ENCODE measurements at places on chromosomes 13 and 19. TPM values are rescaled to one million over a fixed set of nuclear protein-coding genes. Genes with fewer than 3 reads are reported as not detected.

GRCh38 chr19:18597809-18598660 is 8.6 kb downstream of the CRLF1 start:
- no peak for DNase-seq

Gene EPN1
- total RNA-seq = 87.6 TPM

Gene KLK14
- 2.8 TPM for total RNA-seq

DNA sequence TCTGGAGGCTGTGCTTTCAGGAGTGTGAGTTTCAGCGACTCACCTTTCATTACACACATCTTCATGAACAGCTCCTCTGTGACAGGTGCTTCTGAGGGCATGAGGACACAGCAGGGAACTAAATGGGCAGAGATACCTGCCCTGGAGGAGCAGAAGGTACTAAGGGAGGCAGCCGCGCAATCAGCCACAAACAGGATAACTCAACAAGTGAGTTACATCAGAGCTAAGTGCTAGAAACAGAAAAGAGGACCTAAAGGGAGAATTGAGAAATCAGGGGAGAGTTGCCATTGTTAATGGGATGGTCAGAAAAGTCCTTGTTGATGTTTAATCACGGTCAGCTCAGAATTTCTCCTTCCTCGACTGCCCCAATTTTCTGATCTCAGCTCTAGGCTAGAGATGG is 42.5 kb downstream of the SYDE1 start:
- DNase-seq = no peak

Gene IZUMO1
- total RNA-seq = 0.27 TPM

GRCh38 chr13:36872621-36873020 is 47.4 kb downstream of the SMAD9 start:
- DNase-seq = no peak

GRCh38 chr13:98506322-98506721 is 70.6 kb downstream of the STK24 start:
- DNase-seq = no peak

Gene COL4A1
- total RNA-seq = 423 TPM

DNA sequence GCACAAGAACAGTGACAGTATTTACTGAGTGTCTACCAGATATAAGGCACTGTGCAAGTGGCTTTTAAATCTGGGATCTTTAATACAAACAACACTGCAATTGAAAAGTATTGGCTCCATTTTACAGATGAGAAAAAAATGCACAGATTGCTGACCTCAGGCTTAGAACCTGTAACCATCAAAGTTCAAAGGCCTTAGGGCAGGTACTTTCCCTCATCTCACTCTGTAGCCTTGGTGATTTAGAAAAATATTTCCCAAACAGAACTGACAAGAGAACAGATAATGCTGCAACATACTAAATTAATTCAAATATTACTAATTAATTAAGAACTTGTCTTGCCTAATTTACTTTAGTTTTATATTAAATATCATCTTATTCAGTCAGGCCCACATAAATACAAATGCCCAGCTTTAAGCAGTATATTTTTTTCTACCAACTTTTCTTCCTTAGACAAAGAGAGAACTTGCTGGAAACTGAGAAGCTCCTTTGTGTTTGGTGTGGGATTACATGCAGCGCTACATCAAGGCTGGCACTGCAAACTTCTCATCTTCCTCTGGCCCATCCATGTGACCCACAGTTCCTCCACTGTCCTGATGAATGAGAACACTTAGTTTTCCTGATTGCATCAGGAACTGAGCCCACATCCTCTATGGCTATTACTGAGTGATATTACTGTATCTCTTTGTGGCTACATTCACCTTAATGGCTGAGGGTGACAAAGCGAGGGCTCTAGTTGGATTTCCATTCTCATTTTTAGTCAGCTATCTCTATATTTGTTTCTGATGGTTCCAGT is 302.1 kb downstream of the ENOX1 start:
- no peak for DNase-seq

DNA sequence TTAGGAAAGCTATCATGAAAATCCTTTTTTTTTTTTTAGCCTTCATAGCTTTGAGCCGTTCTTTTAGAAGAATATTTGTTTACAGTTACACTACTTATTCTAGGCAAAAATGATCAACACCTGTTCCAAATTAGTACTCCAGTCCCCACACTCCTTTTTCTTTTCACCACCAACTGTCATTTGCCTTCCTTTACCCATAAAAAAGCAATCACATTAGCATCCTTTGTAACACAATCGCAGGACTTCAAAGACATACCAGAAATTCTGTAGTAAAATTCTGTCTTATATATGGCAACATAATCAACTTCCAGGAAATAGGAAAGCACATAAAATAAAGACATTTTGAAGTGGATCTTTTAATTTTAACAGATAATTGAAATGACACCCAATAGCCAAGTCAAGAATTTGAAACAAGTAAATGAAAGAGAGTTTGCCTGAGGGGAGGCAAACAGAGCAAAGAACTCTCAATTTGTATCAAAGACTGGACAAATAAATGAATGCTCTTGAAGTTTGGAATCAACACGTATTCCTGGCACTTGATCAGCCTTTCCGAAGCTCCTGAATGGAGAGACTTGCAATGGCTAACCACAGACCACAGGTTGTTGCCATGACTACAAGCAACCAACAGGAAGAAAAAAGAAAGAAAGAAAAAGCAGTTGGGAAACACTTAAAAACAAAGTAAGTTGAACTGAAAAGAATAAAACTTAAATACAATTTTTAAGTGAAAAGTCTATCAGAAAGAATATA is 206.8 kb downstream of the PCDH9 start:
- DNase-seq = no peak

- no peak for DNase-seq
Measured at GRCh38 chr13:45713721-45714120, 11.6 kb downstream of the CBY2 start.

DNA sequence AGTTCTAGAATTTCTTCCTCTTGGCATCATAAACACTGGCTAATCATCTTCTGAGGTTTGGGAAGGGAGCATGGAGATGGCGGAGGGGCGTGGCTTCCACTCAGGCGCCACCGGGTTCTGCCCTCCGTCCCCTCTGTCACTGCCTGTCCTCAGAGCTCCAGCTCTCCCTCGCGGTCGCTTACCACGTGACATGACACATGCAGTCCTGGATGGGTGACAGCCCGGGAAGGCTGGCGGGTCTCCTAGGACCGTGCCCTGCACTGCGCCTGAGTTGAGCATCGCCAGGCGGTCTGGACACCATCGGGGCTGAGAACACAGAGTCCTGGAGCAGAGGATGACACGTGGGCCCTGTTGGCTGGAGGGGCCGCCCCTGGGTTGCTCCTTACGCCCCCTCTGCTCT is 123.3 kb downstream of the RAB20 start:
- DNase-seq = no peak

- DNase-seq = no peak
Measured at GRCh38 chr13:74004109-74004508, 130.1 kb downstream of the KLF12 start.

GRCh38 chr13:45280011-45280410 is 61.0 kb downstream of the TPT1 start:
- DNase-seq = no peak

- no peak for DNase-seq
Measured at GRCh38 chr13:99734013-99734693, 232.9 kb downstream of the TM9SF2 start.

DNA sequence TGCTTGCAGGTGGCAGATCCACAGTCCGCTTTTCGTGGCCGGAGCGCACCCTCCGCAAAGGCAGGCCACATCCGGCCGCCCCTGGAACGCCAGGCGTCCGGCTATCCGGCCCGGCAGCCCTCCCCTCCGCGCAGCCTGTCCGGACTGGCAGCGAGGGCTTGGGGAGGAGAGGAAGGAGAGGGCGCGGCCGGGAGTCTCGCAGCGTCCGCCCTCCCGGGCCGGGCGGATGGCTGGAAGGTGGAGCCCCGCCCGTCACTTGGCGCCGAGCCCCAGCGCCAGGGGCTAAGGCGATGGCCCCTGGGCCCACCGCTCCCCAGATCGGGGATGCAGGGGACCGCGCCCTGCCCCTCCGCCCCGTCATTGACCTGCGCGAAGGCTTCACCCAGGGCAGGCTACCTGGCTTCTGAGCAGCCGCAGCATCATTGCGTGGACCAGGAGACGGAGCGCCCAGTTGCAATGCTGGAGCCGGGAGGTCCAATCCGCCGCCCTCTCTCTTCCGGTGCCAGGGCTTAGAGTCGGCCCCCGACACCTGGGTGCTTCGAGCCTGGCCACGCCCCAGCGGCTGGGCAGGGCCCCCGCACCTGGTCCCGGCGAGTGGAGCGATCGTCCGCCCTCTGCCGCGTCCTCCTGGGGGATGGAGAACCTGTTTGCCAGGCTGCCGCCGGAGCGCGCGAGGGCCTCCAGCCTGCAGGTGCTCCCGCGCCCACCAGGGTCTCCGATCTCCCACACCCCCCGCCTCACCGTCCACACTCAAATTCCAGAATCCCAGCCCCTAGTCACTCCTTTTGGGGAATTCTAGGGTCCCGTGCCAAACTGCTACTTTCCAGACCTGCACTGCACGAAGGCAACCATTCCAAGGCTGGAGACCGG is at the start of gene FUT1:
FUT1 (minus strand) TSS at position 146 of the 870 bp plus-strand sequence. CDS start 1,360 bp downstream, outside the sequence.
- DNase-seq = no peak

- DNase-seq = no peak
Measured at GRCh38 chr19:51573331-51573730, 2.2 kb downstream of the ZNF175 start.

Gene TMEM86B
- 6.0 TPM for total RNA-seq

Gene PABPC3
- 0.13 TPM for total RNA-seq

DNA sequence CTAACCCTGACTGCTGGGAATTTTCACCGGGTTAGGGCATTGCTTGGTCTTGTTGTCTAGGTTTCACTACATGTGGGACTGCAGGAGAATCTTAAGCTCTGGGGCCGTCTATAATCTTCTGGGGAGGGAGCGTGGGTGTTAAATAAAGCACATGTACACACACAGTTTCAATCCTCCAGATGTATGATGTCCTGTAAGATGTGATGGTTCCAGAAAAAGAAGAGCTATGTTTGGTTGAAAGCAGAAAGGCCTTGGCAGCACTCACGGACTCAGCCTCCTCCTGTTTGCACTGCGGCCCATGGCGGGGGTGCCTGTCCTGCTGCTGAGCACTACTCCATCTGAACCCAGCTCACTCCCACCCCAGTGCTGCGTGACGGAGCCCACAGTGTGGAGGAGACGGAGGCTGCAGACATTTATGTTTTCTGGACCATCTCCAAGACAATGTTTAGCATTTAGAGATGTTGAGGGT is 343.5 kb downstream of the TEX29 start:
- DNase-seq = no peak

DNA sequence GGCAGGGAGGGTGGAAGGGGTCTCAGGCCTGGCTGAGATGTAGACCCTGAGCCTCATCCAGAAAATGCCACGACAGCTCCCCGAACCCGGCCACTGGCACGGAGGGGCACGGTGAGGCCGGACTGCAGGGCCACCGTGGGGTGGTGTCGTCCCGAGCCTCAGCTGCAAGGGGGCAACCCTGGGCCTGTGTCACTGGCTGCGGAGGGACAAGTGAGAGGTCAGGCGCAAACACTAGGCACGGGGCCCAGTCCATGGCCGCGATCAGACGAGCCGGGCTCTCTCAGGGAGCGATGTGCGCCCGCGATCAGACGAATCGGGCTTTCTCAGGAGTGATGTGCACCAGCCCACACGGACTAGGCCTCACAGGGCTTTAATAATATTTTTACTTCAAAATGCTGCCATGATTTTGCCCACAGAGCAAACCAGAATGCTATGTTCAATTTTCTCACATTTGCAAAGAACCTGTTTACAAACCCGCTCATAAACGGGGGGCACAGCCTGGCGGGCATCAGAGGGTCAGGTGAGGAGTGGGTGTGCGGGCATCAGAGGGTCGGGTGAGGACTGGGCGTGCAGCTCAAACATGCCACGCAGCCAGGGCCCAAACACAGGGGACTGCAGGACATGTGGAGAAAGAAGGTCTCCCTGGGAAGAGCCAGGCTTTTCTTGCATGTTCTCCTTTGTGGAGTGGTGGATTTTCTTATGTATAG is 42.6 kb upstream of the C13orf46 start:
- DNase-seq = no peak

Gene KIR3DL2
- not detected for total RNA-seq

GRCh38 chr19:46928951-46929350 is 68.2 kb downstream of the ARHGAP35 start:
- no peak for DNase-seq

Gene LILRB2
- 12.9 TPM for total RNA-seq

DNA sequence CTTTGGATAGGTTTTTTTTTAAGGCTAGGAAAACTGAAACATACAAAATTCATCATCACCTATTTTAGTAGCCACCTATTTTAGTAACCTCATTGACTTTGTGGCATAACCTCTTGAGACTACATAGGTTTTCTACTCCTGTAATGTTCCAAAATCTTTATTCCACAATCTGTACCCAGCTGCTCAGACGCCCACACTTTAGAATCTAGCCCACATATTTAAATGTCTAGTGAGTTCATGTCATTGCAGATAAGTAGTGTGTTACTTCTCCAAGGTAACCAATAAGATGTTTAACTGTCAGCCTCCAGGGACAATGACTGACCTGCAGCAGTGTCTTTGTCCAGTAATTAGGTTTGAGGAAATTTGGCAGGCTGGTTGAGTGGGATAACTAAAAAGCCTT is 330.2 kb downstream of the MZT1 start:
- DNase-seq = no peak

Gene OVOL3
- total RNA-seq = not detected

DNA sequence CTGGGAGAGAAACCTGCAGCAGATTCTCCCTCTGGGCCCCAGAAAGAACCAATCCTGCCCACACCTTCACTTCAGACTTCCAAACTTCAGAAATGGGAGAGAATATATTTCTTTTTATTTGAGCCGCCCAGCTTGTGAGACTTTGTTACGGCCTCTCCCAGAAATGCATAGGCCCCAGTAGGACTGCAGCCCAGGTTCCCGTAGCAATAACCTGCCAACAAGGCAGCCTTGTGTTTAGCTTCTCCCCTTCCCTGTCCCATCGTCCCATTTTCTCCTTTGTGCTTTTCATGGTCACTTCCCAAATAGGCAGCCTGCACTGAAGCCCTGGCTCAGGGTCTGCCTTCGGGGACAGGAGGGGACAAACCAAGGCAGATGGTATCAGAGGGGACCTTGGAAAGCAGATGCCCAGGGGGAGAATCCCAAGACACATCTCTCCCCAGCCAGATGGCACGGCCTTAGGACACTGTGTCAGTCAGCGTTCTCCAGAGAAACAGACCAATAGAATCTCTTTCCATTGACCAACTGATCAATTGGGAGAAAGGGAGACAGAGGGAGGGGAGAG is 3.7 kb upstream of the ARHGEF7 start:
- no peak for DNase-seq

GRCh38 chr13:89796196-89796595 is 1551.3 kb upstream of the MIR17HG start:
- DNase-seq = no peak

Gene CCDC169
- total RNA-seq = 0.89 TPM

- no peak for DNase-seq
Measured at GRCh38 chr13:35332134-35332533, 144.4 kb downstream of the MAB21L1 start.

Gene KISS1R
- not detected for total RNA-seq
